Naive thymus-derived CD8-positive, alpha-beta T cell (primary cell): ENCODE measurements at places on chromosomes 13 and 19. TPM values are rescaled to one million over a fixed set of nuclear protein-coding genes. Genes with fewer than 3 reads are reported as not detected.

GRCh38 chr19:55086730-55087541 is 11.3 kb downstream of the EPS8L1 start:
- peaks cover 34% of the 10 kb centered on the region for H3K4me1 ChIP-seq
- peak overlapping the region; percentile 67 for H3K4me3 ChIP-seq

- DNase-seq, result no peak
- no peak overlapping the region for H3K27ac ChIP-seq
- peaks cover 29% of the 10 kb centered on the region for H3K36me3 ChIP-seq
- H3K4me3 ChIP-seq, result no peak overlapping the region
- H3K4me1 ChIP-seq, result peaks cover 7% of the 10 kb centered on the region
- H3K27me3 ChIP-seq, result peaks cover 1% of the 10 kb centered on the region
Measured at GRCh38 chr19:582497-583197, 7.0 kb upstream of the HCN2 start.

DNA sequence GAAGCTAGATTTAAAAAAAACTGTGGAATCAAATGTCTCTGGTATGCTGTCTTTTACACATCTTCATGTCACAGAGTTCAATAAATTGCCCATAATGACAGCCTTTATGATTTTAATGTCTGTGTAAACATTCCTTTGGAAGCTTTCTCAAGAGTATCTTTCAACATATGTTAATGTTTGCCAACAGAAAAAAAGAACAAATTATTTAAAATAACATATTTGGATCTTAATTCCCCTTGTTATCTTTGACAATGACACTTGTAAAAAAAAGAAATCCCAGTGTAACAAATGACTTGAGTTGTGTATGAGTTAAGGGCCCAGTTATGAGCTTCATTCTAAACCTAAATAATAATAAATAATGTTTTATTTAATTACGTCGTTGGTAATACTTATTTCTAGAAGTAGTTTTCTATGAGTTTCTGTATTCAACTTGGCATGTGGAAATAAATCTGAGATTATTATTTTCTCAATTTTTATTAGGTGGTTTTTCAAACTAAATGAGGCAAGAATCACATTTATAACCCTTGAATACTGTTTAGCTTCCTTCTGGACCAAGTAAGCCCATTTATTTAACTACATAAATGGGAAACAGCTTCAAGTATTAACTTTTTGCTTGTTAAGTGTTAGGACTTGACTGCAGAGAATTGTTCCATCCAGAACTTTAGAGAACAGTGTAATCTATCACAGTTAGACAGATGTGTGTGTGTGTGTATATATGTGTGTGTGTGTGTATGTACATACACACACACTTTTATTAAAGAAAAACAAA is 182.1 kb downstream of the POSTN start:
- no peaks in the 10 kb centered on the region for H3K4me1 ChIP-seq
- H3K4me3 ChIP-seq, result no peak overlapping the region
- no peaks in the 10 kb centered on the region for H3K27me3 ChIP-seq
- H3K27ac ChIP-seq, result no peak overlapping the region
- no peak for DNase-seq
- no peaks in the 10 kb centered on the region for H3K36me3 ChIP-seq

DNA sequence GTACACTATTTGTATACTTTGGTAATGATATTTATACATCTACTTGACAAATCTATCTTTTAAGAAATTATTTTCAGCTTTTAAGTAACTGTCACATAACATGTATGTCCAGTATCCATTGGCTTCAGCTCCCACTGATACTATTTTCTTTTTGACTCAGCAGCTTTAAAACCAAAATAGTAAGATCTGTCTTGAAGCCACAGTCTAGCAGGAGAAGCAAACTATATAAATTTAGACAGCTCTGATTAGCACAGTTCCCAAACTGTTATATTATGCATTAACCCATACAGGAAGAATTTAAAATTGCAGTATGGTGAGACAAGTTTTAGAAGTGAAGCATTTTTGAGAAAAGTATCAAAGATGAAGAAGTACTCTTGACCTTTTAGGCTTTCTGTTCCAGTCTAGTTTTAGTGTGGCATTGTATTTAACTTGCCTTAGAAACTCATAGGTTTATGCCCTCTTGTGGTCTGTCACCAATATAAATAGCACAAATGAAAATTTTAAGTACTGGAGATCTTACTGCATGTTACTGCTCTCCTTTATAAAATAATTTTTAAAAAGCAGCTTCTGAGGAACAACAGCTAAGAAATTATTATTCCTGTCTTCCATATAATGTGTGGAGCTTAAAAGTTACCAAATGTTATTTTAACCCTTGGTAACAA is 24.7 kb downstream of the URI1 start:
- H3K27ac ChIP-seq, result no peak overlapping the region
- no peaks in the 10 kb centered on the region for H3K36me3 ChIP-seq
- no peaks in the 10 kb centered on the region for H3K27me3 ChIP-seq
- no peak for DNase-seq
- H3K4me3 ChIP-seq, result no peak overlapping the region
- H3K4me1 ChIP-seq, result peaks cover 82% of the 10 kb centered on the region

- H3K4me3 ChIP-seq, result no peak overlapping the region
- H3K27me3 ChIP-seq, result no peaks in the 10 kb centered on the region
- H3K36me3 ChIP-seq, result no peaks in the 10 kb centered on the region
- H3K27ac ChIP-seq, result no peak overlapping the region
- no peaks in the 10 kb centered on the region for H3K4me1 ChIP-seq
Measured at GRCh38 chr19:6579450-6580178, 11.3 kb downstream of the CD70 start.

Gene CAMSAP3
- 0.99 TPM for total RNA-seq

Gene CEACAM16
- total RNA-seq, result not detected

Gene TMEM150B
- total RNA-seq, result not detected

Gene PRKCG
- total RNA-seq, result not detected
